ENCODE measurements at places on chromosomes 11 and 22.

DNA sequence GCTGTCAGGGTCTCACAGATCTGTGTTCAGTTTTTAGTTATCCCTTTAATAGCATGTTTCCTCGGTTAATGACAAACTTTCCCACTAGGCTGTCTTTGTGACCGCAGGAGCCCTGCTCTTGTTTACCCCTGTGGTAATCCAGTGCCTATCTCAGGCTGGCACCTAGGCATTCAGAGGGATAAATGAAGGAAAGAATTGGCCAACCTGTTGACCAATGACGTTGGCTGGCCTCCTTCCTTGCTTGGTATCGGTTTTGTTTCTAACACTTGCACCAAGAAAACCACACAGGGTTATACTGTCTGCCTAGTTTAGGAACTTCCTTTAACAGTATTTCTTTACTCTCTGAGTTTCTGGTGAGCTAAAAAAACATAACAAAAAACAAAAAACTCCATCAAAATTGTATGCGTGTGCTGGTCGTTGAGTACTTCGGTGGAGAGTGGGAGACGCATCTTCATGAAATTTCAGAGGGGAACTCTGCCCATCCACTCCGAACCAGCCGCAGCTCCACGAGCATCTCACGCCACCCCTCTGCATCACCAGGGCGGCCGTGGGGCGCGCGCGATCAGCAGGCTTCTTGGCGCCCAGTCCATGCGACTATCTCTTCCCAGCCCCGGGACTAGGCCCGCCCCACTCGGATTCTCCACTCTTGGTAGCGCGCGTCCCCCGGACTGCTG is 563 bp upstream of the ENDOD1 start:
- no peak for DNase-seq

DNA sequence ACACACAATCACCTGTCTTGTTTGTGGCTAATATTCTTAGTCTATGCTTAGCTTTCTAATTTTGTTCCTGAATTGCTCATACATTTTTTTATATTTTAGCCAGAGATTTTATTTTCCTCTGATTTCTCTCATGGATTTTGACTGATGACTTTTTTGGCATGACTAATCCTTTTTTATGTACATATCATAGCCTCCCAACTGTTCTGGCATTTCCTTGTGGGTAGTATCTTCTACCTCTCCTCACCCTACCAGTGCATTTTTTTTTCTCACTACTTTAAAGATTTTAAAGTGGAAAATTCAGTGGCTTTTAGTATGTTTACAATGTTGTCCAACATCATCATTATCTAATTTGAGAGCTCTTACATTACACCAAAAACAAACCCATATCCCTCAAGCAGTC is 84.4 kb upstream of the TENM4 start:
- DNase-seq: no peak

GRCh38 chr11:1882265-1883238 is 9.1 kb downstream of the PRR33 start:
- DNase-seq: peak; percentile 33

- peak; percentile 28 for DNase-seq
Measured at GRCh38 chr11:3855808-3856491, 486 bp downstream of the STIM1 start.

- no peak for DNase-seq
Measured at GRCh38 chr11:125431009-125431408, 65.1 kb downstream of the FEZ1 start.

DNA sequence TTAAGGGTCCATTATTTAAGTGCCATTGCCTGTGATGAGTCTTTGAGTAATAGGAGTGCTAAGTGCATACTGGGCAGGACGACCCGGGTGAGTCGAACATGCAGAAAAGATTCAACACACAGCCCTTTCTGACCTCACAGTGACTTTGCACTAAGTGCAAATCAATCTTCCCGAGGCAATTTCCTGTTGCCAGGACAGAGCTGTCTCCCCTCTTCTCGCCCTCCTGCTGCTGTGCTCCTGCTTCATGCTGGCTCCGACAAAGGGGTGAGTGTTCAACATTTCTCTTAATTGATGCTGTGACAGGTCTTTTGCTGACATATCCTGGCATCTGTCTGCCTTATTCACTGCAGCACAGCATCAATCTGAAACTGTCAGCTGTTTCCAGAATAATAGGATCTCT is 42.0 kb downstream of the MCHR1 start:
- no peak for DNase-seq

DNA sequence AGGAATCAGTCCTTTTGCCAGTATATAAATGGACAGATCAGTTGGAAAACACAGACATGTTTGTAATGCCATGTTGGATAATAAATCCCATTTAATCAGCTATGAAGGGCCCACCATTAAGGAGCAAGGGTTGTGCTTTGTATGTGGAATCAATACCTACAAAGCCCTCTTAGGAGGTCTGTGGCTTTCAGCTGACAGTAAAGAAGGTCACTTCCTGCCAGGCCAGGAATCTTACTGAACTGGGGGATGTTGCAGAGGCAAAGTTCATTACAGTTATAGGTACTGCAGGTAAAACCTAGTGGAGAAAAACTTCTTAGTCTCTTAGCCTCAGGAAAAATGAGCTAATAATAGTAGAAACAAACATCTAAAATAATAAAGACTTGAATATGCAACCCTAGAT is 129.5 kb downstream of the FAM76B start:
- no peak for DNase-seq

DNA sequence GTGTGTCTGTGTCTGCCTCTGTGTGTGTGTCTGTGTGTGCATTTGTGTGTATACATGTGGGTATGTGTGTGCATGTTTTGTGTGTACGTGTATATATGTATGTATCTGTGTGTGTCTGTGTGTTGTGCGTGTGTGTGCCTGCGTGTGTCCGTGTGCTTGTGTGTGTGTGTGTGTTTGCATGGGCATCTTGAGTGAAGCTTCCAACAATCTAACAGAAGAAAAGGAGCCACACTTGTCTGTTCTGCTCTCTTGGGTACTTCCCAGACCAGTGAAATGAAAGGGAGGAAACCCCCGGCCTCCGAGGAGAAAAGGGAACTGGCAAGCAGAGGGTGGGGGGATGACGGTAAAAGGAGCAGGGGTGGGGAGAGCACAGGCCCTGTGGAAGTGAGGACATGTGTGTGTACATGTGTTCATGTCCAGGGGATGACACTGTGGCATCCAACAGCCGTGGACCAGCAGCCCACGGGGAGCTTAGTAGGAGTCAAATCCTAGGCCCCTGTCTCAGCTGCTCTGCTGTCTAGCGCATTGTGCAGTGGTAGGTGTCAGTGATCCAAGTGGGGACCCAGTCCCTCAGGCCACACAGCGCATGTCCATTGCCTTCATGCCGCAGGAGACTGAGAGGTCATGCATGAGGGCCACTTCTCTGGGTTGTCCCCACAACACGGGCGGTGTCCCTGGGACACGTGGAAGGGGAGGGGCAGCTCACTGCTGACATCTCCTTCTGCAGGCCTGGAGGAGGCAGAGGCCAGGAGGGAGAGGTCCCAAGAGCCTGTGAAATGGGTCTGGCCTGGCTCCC is 8.1 kb downstream of the CSF2RB start:
- DNase-seq: no peak

Data from T-helper 22 cell (primary cell).